NCI-H226 (cell line): ENCODE measurements at places on chromosomes 3 and 15.

- no peak for DNase-seq
These were observed 7.0 kb downstream of the TMEM40 start for GRCh38 chr3:12752102-12752501.

DNA sequence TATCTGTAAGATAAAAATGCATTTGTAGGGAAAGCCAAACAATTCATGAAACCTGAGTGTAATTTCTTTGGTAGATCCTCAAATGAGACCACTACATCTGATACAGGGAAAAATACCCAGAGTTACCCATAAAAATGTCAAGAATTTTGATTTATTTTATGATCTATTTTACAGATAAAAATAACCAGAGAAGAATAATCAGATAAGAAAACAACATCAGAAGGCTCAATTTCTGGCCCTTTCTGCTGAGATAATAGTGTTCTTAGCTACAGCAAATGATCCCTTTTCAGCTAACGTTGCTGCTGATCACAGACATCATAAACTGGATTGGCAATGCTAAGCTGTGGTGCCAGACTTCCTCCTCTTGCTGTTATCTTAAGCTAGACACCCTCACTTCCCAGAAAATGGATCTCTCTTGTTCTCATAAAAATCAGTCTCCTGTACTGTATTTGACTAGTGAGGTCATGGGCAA, 21.3 kb upstream of the TMEM108 start:
- DNase-seq = no peak

- DNase-seq = peak; percentile 88
These were observed 42.8 kb upstream of the CGNL1 start for GRCh38 chr15:57333487-57333886.

DNA sequence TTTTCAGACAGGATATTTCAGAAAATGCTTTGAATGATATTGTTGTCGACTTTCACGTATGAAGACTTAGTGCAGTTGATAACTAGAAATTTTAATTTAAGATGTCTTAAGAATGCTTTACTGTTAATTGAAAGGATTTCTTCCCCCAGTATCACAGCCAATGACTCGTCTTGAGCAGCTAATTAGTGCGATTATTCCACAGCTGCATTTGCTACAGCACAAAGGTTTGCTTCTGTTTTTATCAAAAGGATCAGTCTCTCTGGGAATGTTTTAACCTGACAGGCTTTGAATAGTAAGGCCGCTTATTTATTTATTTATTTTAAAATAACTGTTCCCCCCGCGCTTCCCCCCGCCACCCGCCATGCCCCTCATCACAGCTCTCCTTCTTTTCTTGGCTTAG, 123.5 kb upstream of the SAMMSON start:
- no peak for DNase-seq

DNA sequence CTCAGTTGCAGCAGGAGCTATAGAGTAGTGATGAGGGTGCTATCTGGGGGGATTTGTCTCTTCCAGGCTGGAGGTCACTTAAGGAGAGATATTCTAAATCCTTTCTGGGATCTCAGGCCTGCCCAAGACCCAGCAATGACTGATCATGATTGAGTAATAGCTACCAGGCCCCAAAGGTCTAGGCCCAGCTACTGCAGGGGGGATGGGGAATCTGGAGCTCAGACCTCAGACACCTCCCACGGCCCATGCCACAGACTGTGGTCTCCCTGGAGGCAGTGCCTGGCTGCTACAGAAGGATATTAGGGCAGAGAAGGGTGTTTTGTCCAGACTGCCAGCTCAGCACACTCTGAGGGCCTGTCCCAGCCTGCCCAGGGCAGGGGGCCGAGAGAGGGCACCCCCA, 6.9 kb downstream of the SLC38A3 start:
- DNase-seq = peak; percentile 45

DNA sequence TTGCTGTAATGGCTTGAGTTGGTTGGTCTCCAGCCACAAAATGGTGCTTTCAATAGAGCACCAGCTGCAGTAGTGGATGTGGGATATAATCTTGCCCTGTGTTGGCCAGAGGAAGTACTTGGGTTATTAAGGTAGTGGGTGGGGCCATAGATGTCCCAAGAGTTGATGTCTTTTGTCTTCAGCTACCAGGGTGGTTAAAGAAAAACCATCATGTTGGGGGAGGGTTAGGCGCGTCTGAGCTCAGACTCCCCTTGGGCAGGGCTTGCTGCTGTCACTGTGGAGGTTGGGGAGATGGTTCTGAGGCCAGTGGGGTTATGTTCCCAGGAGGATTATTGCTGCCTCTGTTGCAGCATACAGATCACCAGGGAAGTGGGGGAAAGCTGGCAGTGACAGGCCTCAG, 46.9 kb upstream of the GADL1 start:
- no peak for DNase-seq
